CD4-positive, alpha-beta T cell treated with Interleukin-15 for 4 hours (primary cell): ENCODE measurements at places on chromosomes 3 and 15.

- DNase-seq: no peak
Measured at GRCh38 chr3:194730365-194730764, 44.7 kb downstream of the FAM43A start.

DNA sequence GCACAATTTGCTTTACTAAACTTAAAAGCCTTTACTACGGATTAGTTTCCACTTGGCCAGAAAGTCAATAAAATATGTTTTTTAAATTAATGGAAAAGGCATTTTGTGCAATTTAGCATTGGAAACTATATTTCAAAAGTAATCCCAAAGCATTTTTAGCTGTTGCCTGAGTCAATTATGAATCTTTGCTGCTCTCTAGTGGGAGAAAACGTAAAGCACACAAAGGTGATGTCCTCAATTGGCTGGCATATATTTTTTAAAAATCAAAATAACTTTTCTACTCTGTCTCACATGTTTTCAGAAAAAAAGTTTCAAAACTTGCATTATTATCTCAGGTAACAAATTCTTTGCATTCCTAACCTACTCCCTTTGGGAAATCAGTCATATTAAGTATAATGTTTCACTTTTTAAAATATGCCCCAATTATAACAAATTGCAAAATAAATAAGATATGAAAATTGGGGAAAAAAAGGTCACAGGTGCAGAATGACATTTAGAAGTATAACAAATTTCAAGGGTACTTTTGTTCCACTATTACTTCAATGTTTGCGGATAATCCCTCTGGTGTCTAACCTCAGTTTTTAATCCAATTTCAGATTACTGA is 47.2 kb upstream of the TEX55 start:
- peak; percentile 47 for DNase-seq

GRCh38 chr15:39031596-39031995 is 467.0 kb upstream of the RASGRP1 start:
- DNase-seq: no peak

DNA sequence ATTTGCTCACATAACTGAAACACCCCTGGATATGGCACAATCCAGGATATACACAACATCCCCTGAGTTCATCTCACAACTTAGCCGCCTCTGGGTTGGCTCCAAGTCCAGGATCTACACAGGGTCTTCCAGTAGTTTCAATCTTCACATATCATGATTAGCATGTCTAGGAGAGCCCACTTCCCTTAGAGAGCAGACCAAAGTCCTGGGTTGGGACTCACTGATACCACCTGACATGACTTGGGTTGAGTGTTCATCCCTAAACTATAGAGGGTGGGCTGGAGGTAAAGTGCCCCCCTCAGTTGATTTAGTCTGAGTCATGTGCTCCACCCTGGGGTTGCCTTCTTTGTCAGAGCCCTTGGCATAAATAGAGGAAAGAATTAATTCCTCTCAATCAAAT is 493.6 kb upstream of the PPP2R3A start:
- DNase-seq: no peak

DNA sequence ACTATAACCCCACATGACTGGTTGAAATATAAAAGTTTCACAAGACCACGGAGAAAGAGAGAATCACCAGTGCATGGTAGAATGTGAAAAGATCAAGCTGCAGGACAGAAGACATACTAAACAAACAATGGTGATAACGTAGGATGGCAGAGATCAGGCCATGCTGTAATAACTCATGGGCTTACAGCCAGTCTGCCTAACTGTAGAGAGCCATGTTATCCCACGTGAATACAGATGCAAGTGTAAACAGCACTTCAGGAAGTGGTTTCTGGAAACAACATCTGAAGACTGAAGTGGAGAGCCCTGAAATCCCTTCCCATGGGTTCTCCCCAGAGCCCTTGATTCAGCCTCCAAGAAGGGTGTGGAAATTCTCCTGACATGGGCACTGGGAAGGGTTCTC is 103.2 kb upstream of the SLCO2A1 start:
- no peak for DNase-seq

DNA sequence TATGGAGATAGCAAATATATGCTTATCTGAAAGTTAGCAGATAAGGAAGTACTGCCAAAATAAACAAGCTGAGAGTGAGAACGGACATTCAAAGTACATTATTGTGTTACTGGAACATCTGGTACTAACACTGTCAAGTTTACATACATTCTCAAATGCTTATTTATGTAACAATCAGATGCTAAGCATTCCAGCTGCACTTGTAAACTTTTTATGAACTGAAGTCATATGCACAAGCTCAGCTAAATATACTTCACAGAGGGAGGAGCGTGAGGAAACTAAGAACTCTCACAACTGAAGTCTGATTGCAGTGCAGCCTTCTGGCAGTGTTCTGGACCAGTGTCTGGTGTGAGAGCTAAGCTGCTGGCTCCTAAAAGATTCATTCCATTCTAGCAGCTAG is 223.7 kb upstream of the NANOGP8 start:
- no peak for DNase-seq
